ENCODE measurements at places on chromosomes 16 and 17.

GRCh38 chr16:85511938-85512807 lies 100.9 kb upstream of the GSE1 start:
- DNase-seq = no peak

- DNase-seq = no peak
Observed at GRCh38 chr16:68785715-68786114, 48.6 kb downstream of the CDH1 start.

GRCh38 chr16:66902648-66903543 lies 15.8 kb downstream of the CDH16 start:
- no peak for DNase-seq

DNA sequence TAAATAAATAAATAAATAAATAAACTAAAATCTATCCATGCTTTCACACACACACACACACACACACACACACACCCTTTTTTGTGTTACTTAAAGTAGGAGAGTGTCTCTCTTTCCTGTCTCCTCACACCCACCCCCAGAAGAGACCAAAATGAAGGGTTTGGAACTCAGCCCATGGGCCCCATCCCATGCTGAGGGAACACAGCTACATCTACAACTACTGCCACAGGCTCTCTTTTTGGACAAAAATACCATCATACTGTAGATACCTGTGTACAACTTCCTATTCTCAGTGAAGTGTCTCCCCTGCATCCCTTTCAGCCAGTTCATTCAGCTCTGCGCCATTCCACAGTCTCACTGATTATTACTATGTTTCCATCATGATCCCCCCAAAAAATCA lies 1.9 kb upstream of the HBA2 start:
- DNase-seq = no peak

DNA sequence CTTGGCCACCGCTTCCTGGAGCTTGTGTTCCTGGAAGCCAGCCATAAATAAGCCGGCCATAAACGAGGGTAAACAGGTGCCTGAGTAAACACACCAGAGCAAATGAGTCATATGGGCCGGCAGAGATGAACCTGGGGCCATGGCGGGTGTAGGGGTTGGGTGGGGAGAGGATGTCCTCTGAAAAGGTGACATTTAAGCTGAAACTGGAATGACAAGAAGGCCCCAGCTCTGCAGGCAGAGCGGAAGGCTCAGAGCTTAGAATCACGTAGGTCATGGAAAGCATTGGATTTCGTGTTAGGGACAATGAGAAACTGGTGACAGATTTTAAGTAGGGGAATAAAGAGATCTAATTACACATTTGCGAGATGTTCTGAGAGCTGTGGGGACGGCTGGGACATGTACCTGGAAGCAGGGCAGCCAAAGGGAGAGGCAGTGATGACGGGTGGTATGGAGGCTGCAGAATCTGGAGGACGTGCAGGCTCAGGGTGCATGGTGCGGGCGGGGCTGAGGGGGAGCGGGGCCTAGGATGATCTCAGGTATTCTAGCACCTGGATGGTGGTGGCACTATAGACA lies 8.1 kb upstream of the DNASE1 start:
- no peak for DNase-seq

DNA sequence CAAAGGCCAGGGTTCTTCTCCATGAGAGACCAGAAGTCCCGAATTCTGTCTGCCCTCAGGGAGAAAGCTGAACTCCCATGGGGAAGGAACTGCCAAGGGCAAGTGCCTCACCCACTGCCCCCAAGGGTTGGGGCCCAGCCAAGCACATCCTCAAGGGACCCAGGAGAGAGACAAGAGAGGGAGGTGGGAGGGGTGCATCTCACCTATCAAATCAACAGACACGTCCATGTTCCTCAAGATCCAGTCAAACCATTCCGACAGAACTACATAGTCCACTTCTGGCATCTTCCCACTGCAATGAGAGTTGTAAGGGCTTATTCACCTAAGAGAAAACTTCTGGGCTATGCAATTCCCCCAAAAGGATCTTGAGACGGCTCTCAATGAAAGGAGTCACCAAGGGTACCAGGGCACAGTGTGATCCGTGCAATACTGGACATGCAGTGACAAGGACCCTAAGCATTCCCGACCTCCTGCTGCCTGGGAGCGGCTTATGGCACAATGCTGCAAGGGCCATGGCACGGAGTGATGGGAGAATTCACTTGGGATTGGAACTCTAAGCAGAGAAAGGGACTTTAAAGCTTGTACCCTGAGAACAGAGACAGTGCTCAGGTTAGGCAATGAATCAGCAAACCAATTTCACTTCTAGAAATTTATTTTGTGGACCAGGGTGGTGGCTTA lies 32.2 kb downstream of the TK2 start:
- DNase-seq = no peak
